CD4-positive, alpha-beta T cell treated with Interleukin-15 for 1 hour (primary cell): ENCODE measurements at places on chromosomes 16 and 17.

DNA sequence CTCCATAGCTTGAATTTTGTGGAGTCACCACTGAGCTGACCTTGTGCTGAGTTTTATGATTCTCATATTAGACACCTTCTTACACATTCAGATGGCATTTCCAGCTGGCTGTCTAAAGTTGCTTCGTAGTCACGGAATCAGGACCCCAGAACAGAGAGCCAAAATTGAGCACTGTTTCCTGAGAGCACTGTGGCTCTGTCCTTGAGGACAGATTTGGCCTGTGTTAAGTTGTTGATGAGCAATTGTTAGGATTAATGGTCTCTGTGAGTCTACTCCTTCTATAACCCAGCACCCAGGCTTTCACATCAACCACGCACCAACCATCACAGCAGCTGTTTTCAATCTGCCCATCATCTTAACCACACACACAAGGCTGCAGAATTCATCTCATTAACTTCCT lies 277.5 kb upstream of the HSBP1 start:
- DNase-seq, result no peak

- DNase-seq, result no peak
Measured at GRCh38 chr17:31935512-31935911, 1.3 kb upstream of the SUZ12 start.

GRCh38 chr16:72945611-72946010 lies 102.3 kb downstream of the ZFHX3 start:
- no peak for DNase-seq

GRCh38 chr17:12398441-12399051 lies 267.1 kb upstream of the MYOCD start:
- no peak for DNase-seq

DNA sequence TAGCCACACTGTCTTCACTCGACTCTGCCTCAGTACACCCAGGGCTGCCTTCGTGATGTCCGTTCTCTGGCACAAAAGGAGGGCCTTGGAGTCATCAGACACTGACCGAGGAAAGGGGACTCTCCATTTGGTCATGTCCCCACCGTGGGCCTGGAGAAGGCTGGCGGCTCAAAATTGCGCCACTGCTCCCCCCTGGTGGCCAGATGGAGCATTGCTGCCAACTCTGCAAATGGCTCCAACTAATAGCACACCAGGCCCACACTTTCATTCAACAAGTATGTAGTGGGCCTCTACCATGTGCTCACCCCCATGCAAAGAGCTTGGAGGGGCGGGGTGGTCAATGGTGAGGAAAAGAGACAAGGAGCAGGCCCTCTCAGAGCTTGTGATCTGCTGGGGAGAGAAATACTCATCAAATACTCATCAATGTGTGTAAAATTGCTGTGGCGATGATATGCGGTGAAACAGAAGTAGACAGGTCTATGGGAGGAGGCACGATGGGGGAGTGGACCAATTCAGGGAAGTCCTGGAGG lies 5.2 kb upstream of the GRIN2C start:
- peak; percentile 69 for DNase-seq

- DNase-seq, result no peak
Measured at GRCh38 chr16:76574651-76575050, 297.4 kb downstream of the CNTNAP4 start.

DNA sequence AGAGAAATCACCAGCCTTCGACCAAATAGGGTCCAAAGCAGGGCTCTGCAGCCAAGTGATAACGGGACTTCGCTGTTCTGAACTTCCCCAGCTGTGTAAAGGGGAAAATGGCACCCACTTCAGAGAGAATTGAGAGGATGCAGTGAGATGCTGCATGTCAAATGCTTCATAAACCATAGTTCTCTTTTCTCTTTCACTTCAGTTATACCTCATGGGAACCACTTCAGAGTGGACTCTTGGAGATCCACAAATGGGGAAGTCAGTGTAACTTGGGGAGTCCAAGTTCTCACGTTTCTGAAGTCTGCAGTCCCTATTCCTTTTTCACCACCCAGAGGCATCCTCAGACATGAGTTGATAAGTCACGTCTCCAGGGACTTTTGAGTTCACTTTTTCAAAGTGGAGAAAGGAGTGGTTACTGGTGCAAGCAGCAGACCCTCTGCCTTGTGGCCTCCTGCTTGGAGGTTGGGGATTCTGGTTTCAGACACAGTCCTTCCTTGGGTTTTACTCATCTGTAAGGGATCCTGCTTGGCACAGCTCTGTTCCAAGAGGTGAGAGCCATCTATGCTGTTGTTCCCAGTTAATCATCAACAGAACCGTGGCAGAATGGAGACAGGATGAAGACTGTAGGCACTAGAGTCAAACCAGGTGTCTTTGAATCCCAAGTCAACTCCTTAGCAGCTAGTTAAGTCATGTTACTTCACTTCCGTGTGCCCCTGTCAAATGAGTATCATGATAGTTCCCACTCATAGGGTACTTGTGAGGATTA lies 123.4 kb upstream of the NOL11 start:
- no peak for DNase-seq

DNA sequence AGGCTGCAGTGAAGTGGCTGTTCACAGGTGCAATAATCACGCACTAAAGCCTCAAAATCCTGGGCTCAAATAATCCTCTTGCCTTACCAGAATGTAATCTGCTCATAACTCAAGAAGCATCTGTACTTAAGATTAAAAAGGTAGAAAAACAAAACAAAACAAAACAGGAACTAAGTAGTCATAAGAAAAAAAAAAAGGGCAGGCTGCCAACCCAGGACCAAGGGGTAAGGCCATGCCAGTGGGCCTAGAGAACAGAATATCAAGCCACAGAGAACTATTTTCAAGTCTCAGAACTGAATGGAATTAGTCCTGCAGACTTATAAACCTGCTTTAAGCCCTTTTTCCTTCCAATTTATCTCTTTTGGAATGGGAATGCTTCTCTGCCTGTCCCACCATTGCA lies 64.8 kb upstream of the TBC1D3K start:
- no peak for DNase-seq

DNA sequence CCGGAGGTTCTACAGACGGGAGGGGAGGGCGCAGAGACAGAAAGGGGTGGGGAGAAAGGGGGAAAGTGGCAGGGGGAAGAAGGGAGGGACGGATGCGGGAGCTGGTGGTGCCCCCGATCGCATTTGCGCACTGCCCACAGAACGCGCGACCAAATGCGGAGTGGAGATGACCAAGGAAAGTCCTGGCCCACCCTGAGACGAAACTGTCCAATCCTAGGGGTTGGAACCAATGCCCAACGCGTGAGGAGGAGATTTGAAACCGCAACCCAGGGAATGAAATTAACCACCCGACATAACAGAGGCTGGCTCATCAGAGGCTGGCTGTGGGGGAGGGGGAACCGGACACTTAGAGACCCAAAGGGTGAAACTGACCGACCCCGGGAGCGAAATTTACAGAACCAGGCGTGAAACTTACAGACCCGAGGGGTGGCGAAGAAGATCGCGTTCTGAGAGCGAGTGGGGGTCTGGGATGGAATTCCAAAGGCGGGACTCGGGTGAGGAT lies 1.4 kb downstream of the HES7 start:
- DNase-seq, result no peak

- DNase-seq, result no peak
Measured at GRCh38 chr16:1509307-1510221, 16.4 kb downstream of the TELO2 start.

GRCh38 chr16:14487579-14487978 lies 142.5 kb downstream of the PARN start:
- DNase-seq, result no peak

DNA sequence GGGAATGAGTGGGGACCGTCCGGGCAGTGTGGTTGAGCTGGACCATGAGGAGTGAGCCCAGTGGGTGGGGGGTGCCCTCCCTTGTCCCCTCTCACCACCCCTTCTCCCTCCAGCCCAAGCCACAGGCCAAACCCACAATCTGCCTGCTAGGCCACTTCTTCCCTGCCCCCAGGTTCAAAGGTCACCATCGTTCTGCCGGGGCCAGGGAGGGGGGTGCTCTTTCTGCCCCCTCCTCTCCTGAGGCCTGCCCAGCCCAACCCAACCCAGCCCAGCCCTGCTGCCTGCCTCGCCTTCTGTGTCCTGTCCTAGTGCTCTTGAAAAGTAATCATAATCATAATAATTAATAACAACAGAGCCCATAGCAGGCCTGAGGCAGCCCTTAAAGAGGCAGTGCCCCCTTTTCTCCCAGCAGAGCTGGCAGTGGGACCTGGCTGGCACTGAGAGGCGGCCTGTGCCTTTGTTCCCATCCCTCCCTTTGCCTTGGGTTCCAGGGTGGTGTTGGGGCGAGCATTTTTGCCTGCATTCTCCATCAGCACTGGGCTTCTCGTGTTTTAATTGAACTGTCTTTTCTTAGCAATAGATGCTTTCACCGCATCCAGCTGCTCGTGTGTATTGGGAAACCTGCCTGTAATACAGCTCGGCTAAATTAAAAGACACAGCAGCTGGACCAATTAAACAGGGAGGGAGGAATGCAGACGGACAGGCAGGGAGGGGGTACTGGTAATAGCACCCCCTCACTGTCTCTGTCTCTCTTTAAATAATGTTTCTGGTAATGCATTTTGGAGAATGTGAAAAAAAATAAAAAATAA lies 46.8 kb downstream of the SREBF1 start:
- no peak for DNase-seq
